ENCODE measurements at places on chromosomes 4 and X.

DNA sequence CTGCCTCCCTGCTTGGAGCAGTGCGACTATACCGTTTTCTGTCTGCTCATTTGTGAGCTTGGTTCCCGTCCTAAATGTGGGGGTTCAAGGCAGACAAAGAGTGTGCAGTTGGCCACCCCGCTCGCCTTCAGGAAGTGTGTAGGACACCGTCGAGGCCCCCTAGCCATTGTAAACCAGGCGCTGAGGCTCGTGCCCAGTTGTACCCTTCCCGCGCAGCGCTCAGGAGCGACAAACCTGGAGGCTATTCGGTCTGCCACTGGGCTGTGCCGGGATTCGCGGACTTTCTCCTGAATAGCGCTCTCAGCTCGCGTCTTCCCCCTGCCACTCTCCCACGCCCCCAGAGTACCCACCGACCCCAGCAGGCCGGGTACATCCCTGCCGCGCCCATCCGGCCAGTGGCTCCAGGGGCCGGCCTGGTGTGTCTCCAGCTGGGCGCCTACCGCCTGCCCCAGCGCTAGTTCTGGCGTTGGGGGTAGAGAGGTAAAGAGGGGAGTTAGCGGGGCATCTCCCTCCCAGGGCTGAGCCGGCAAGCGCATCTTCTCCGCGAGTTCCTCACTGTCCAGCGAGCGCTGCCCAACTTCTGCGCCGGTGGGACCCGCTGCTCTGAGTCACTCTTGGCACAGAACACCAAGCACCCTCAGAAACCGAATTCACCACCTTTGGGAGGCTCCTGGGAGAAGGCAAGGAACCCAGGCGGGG, 880 bp upstream of the LONRF3 start:
- peak; percentile 20 for DNase-seq

DNA sequence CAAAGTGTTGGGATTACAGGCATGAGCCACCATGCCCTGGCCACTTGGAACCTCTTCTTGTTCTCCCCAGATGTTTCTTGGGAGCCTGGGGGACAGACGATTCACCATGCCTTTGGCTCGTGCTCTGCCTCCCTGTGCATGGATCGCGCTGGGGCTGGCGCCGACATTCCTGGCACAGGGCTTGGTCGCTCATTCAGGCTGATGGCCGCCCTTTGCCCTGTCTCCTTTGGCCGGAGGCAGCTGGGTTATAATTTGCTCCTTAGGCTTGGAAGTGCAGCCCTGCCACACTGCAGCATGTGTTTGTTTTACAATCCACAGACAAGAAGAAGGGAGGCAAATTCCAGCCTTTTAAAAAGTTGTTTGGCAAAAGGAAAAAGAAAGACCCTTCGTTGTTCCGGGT, 115.3 kb downstream of the AASDH start:
- DNase-seq: no peak

DNA sequence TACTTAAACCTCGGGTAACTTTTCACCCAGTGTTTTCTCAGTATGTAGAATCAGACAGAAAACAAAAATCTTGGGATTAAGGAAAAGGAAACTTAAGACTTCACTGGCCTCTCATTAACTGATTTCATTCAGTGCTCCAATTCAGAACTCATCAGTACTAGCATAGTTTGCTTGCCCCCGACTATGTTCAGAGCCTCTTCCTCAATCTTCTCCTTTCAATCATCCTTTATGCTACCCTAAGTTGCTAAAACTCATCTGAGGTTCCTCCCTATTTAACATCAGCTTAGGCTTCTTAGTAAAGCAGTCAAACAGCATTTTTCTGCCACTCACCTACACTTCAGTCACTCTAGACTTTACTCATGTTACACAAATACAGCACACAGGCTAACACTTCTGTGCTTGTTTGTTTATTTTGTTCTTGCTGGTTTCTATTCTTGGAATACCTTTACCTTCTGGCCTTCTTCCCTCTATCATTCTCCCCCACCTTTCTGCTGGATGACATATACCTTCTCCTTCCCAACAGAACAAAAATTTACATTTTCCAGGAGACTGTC, 163.0 kb upstream of the TLL1 start:
- DNase-seq: no peak

GRCh38 chr4:124579896-124580295, 132.6 kb downstream of the ANKRD50 start:
- DNase-seq: no peak

DNA sequence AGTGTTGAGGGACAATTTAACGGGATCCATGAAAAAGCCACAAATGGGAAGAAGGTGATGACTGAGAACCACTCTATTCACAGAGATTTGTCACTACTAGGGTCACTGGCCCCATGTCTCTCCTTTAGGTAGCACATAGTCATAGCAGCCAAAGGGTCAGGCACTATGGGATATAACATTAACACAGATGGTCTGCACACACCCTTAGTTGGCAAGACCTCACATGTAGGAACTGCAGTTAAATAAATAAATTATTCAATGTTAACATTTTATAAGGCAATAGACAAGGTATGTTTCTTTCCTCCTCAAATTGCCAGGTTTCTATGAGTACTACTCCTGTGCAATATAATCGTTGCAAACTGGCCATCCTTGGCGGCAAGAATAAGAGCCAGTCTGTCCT, 10.9 kb downstream of the RASGEF1B start:
- DNase-seq: no peak

GRCh38 chrX:38618180-38618579, 56.8 kb downstream of the TSPAN7 start:
- peak; percentile 29 for DNase-seq

GRCh38 chr4:138406876-138407275, 164.7 kb upstream of the SLC7A11 start:
- peak; percentile 61 for DNase-seq

DNA sequence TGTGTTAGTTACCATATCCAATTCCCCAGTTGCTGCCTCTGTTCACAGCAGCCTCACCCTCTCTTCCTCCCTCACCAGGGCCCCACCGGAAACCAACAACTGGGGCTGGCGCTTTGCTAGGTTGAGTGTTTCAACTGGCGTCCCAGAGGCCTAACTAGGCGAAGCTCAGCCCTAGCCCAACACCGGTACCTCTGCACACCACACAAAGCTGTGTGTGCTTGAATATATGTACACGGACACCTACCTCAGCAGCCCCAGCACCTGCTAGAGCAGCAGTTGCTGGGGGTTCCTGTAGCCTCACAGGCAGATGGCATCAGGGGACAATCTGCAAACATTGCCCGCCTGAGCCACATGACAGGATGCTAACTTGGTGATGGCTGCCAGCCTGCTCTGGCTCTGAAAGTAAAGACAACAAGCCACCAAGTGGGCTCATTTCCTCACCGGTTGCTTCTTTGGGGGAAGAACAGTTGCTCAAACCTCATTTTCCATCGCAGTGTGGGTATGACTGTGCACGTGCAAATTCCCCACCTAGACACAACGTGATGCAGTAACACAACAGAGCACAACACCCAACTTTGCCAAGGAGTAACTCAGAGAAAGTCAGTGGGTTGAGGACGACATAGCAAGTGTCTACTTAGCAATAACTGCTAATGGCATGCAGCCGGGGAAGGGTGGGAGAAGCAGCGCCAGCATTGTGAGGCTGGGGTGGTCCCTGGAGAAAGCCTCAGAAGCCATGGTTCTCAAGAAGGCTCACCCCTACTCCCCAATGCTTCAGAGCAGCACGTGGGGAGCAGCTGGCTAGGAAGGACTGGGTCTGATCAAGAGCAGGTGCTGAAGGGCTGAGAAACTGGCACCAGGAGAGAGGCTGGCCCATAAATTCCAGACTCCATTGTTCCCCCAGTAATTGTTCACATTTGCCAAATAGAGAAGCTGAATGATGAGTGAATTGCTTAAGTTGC, 139.5 kb downstream of the SH3KBP1 start:
- DNase-seq: no peak

DNA sequence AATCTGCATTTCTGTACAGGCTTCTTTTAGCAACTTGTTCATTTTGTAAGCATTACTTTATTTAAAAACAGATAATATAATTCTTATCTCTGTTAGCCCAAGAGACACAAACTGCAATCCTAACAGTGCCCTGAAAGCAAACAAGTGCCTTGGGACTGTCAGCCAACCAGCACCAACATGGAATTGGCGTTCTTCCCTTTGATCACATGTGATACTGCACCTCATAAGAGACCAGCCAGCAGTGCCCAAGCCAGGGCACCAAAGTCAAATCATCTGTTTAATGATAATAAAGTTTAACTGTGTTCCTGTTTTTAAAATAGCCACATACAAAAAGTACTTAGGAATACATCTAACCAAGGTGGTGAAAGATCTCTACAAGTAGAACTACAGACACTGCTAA, 223.2 kb downstream of the PRDM5 start:
- no peak for DNase-seq

GRCh38 chr4:187125062-187125461, 401.4 kb upstream of the FAT1 start:
- no peak for DNase-seq

- no peak for DNase-seq
These were observed 10.9 kb downstream of the ABRAXAS1 start for GRCh38 chr4:83473966-83474365.

DNA sequence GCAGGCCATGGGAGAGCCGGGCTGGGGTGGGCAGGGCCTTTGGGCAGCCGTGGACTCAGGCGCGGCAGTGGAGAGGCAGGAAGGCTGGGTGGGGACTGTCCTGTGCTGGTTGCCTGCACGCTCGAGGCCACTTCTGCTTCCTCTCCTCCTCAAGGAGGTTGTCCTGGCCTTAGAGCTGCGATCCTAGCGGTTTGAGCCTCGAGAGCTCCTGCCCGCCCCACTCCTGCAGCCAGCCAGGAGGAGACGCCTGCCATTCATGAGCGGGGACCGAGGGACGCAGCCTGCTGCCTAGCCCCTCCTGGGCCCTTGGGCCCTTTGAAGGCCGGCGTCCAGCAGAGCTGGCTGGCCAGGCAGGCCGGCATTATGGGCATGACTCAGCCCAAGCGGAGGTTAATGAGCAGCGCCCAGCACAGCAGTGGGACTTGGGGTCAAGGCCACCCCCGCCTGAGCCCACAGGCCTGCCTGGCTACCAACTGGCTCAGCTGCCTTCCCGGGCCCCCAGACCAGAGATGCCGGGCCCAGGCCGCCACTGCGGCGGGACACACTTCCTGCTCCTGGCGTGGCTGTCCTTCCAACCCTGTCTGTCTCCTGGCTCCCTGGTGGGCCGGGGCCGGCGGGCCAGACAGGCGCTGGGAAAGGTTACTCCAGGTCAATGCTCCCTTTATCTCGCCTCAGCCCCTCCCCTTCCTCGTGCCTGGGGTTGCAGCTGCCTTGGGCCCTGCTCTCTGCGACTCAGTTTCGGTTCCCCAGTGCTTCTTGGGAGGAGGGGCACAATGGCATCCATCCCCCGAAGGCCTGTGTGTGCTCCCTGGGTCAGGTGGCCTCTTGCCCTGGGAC, 1.8 kb downstream of the ABCD1 start:
- peak; percentile 87 for DNase-seq

DNA sequence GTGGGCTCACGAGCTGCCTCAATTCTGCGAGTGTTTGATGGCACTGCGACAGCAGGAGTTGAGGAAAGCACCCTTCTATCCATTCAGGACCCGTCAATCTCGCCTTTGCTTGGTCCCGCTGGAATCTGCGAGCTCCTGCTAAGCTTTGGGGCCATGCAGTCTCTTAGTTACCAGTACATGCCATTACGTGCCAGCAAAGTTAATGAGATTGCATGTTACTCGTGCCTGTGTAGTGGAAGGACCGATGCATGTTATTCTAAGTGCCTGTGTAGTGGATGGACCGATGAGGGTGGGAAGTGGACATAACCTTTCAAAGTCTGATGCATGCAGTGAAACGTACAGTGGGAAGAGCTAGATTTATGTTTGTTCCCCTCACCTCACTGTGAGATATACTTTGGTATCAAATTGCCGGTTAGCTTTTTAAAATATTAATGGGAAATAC, 569 bp downstream of the RPS3A start:
- no peak for DNase-seq

DNA sequence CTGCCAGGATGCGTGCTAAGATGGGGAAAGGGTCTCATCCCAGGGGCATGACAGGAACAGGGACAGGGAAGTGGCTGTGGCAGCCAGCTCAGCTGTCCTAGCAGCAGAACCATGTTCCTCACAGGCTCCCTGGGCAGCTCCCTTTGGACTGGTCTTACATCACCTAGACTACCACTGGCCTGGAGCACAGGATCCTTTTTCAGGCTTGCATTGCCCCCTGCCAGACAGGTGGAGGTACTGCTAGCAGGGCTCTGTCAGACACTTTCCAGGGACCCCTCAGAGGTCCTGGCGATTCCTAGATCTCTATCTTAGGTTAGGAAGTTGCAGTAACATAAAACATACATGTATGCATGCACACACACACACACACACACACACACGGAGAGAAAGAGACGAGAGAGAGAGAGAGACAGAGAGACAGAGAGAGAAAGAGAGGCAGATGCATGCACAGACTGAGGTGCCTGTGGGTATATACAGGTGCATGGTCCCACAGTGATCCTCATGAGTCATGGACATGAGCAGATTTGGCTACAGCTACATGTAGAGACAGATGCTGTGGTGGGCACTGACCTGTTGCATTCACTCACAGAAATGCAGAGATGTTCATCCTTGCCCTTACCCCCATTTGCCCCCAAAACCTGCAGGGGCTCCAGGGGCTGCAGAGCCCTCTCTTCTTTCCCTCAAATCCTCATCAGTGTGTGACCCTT, 63.6 kb downstream of the STARD8 start:
- no peak for DNase-seq

DNA sequence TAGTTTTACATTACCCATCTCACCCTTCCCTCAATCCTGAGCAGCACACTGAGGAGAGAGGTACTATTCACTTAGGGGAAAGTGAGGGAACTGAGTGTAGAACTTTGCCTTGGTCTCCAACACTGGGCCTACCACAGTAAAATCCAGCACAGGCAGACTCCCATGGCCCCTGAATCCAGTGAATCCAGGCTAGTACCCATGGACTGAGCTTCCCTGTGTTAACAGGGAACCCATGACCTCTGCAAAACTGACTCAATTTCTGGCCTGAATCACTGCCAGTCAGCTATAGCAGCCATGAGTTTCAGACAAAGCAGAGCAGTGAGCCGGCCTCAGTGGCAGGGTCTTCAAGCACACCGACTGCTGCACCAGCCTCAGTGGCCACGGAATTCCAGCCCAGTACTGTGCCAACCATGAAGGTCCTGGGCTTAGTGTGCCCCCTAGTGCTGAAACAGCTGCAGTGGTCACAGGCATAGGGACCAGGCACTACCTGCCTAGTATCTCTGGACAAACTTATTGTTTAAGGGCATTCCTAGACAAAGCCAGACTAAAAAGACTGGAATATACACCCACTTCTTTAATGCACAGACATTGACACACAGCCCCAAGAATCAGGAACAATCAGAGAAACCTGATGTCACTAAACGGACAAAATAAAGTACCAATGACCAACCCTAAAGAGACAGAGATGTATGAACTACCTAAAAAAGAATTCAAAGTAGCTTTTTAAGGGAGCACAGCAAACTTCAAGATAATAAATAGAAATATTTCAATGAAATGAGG, 127.4 kb upstream of the RPL34 start:
- DNase-seq: no peak

GRCh38 chr4:35250761-35251160, 993.6 kb downstream of the ARAP2 start:
- DNase-seq: no peak

GRCh38 chrX:45267007-45267406, 66.3 kb upstream of the DIPK2B start:
- DNase-seq: no peak

All from suppressor macrophage treated with lipopolysaccharide for 4 hours (primary cell).